ENCODE measurements at places on chromosomes 1 and 21.

DNA sequence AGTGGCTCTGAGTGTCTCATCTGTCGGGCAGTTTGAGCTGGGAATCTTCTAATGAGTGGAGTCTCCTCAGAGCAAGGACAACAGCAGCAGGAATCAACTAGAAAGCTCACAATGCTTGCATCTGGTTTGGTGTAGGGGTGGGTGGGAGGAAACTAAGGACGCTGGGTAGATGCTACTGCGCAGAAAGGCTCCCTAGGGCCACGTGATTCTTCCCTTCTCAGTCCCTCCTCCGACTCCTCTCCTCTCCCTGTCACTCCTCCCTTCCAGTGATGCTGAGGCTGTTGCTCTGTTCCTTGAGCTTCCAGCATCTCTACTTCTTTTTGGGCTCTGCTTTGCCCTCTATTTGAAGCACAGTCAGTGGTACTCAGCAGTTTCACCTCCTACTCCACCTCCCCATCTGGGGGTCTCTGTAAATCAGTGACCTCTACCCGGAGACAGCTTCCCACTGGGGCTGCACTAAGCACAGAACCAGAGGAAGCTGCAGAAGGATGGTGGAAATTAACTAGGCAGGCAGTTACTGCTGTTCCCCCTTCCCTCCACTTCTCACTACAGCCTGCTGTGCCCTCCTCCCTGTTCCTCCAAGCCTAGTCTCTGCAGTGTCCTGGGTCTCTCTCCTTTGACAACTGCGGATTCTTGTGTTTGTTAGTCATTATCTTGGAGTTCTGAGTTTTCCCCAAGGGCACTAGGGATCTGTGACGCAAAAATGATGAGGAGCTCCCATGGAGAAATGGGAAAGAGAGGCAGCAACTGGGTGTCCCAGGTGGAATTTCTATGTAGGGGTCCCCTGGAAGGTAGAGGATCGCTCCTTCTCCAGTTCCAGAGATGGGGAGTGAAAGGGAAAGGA lies 5.8 kb downstream of the LINGO4 start:
- DNase-seq: no peak

DNA sequence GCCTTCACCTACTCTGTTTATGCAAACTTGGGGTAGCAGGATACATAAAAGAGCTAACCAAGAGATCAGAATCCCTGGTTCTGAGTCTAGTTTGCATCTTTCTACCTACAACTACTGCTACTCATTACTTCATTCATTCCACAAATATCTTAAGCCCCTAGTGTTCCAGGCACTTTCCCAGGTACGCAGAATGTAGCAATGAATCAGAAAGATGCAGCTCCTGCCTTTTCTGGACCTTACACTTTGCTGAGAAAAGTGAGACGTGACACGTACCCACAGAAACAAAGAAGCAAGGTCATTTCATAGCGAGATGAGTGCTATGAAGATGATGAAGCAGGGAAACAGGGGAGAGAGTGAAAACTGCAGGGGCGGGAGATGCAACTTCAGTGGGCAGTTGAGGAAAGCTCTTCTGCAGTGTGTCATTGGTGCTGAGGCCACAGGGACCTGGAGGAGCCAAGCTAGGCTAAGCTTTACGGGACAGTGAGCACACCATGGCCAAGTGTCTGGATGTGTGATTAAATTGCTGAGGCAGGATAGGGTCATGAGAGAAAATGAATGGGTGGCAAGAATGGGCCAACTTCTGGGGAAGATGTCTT lies 167.9 kb downstream of the TNFSF18 start:
- no peak for DNase-seq

DNA sequence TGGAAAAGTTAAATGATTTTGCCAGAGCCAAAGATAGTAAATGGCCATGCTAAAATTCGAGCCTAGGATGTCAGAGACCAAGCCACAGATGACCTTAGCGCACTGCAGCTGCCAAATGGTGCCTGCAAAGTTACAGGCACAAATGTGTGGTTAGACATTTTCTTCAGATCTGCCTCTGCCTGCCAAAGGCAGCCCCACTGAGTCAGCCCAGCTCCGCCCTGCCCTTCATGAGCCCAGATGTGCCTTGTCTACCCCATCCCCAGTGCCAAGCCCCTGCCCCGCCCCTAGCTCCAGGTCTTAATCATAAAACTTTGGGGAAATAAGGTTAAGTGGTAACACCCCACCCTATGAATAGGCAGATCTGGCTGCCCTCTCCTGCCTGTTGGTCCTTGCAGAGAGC lies 105.9 kb downstream of the DTL start:
- no peak for DNase-seq

- DNase-seq: no peak
Observed at GRCh38 chr1:21436488-21437340, 3.2 kb upstream of the NBPF3 start.

DNA sequence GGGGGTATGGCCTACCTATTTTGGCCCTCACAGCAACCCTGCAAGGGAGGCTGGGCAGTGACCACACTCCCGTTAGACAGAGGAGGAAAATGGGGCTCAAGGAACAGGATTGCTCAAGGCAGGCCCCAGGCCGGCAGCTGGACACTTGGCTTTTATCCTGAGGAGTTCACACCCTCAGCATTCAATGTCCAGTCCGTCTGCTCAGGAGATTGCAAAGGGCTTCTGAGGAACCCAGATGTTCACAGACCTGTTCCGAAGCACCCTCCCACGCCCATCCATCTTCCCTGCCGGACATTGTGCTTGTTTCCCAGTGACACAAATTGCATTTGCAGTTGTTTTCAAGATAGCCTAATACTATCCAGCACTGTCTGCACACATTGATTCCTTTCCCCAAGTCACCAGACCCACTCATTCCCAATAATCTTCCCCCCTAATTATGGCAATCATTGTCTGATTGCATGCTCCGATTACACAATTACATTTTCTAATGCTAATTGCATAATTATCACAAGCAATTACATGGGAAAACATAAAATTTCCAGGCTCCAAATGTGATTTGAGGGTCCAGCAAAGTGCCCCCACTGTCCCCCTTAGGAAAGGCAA lies 4.3 kb upstream of the UBL4B start:
- no peak for DNase-seq

GRCh38 chr21:38186661-38187270 lies 70.0 kb upstream of the KCNJ15 start:
- no peak for DNase-seq

DNA sequence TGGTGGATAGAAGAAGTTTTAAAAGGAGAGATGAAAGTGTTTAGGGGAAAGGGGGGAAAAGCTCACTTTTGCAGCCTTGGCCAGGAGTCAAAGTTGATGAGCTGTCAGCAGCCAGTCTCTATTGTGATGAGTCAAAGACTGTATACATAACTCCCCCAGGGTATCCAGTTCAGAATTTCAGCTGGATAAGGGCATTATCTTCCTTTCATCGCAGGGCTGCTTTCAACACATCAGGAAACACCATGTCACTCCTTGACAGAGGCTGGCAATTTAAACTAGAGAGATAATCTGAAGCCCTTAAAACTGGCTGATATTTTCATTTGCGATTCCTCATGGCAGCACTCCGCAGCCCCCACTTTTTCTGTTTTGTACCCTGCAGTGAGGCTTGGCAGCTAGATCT lies 328.5 kb downstream of the TBX15 start:
- peak; percentile 41 for DNase-seq

- DNase-seq: no peak
Observed at GRCh38 chr1:183215076-183215720, 29.1 kb downstream of the LAMC2 start.

GRCh38 chr1:12204140-12204539 lies 25.7 kb upstream of the VPS13D start:
- no peak for DNase-seq

DNA sequence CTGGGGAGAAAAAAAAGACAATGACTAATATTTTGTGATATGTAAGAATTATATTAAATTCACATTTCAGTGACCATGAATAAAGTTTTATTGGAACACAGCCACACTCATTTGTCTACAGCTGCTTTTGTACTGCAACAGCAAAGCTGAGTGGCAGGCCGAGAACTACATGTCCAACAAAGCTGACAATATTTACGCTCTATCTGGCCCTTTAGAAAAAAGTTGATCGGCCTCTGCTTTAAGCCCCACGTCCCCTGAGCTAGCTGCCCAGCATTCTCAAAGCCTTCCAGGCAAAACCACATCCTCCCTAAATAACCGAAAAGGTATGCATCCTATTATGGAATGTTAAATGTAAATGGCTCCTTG lies 8.6 kb downstream of the SLC2A1 start:
- DNase-seq: peak; percentile 82

GRCh38 chr1:116988908-116989307 lies 12.7 kb upstream of the CD101 start:
- DNase-seq: no peak

- no peak for DNase-seq
Observed at GRCh38 chr1:247266053-247266452, 10.2 kb downstream of the VN1R5 start.

DNA sequence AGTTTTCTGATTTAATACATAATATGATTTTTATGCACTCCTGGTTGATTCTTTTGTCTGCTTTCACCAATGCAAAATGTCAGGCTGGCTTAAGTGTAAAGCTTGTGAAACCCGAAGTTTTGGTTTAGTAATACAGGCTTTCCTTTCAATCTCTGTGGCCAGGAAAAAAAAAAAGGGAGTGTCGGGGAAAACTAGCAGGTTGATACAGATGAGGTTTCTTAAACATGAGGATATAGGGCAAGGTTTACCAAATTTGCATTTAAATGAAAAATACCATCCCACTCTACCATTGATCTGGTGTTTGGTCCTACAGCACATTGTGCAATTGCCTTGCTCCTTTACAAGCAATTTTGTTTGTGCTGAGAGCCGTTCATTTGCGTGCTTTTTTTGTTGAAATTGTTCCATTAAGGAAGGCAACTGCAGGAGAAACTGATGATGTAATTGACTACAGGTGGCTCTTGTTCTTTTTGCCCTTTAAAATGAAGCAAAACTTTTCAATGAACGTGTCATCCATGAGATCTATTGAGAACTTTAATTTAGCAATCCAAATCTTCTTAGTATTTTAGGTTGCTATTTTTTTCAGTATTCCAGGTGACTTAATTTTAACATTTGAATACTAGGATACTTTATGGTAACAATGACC lies 22.7 kb downstream of the CLIC6 start:
- no peak for DNase-seq

DNA sequence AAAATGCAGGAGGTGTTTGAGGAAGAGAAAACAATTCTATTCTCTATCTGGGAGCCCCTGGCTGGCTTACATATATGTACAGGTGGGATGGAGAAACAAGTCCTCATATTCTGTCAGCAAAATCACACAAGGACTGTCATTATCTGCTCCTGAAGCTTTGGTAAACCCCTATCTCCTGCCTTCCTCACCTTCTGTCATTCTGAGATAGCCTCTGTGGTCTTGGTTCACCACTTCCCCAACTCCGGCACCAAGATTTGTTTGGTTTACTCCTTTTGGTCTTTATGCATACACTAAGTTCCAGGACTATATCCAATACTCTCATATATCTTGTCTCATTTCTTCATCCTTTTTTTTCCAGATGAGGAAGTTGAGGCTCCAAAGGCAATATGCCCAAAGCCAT lies 551.1 kb downstream of the PLPP3 start:
- DNase-seq: no peak

- peak; percentile 75 for DNase-seq
Observed at GRCh38 chr1:23169727-23170335, 1.2 kb upstream of the LUZP1 start.

GRCh38 chr1:9149837-9150581 lies 21.1 kb upstream of the GPR157 start:
- no peak for DNase-seq

DNA sequence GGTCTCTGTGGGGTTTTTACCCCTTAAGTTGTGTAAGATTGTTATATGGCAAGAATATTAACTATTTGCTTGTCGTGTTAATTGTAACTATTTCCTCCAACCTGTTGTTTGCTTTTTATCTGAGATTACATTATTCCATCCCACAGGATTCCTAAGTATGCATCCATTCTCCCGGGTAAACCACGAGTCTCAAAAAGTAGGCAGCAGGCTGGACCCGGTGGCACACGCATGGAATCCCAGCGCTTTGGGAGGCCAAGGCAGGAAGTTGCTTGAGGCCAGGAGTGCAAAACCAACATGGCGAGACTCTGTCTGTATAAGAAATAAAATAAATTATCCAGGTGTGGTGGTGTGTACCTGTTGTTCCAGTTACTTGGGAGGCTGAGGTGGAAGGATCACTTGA lies 12.6 kb upstream of the RSPO1 start:
- DNase-seq: no peak

DNA sequence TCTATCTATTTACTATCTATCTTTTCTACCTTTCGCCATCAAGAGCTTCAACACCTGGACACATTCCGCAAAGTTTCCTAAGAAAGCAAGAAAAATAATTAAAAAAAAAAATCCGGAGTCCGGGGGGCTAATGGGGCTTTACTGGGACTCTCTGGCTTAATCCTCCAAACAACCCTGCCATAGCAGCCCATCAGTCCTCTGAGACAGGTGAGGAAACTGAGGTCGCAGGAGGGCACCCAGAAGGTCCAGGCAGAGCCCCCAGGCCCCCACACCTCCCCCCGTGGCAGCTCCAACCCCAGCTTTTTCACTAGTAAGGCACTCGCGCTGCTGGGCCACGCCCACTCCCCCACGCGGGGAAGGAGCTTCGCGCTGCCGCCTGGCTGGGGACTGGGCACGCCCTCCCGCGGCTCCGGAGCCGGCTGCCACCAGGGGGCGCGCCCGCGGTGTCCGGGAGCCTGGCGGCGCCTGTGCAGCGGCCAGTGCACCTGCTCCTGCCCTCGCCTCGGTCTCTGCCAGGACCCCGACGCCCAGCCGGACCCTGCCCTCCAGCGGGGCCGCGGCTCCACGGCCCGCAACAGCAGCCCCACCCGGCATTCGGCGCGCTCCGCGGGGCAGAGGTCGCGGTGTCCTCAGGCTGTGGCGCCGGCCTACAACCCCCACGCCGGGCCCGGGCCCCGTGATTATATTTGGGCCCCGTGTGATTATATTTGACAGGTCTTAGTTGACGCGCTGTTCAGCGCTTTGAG lies 54.1 kb upstream of the SAMD11 start:
- DNase-seq: peak; percentile 25

DNA sequence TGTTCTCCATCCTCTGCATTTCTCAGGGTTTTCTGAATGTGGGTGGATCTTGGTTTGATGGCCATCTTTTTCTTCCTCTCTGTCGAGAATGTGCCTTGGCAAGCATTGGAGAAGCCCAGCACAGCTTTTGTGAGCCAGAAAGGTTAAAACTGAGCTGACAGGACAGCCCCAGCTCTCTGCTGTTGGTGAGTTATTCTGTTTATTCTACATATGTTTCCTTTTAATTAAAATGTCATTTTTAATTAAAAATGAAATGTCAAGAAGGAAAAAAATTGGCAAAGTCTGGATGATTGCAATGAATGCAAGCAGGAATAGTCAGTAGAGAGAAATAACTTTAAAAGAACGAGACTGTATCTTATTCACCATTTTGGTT lies 325.8 kb downstream of the PTBP2 start:
- DNase-seq: no peak

DNA sequence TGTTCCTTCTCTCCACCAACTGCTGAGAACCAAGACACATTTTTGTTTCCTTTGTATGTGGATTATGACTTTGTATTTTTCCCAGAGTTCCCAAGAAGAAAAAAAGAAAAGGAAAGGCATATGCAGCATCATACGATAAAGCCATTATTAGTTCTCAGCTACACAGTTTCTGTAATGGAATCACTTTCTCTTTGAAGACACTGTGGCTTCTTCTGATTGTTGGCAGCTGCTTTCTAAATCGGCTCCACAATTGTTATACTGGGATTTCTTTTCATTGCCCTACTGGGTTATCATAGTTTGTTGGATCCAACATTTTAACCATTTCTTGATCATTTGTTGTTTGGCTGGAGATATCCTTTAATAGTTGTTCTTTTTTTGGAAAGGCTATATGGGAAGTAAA lies 89.5 kb upstream of the HIVEP3 start:
- DNase-seq: no peak

- no peak for DNase-seq
Observed at GRCh38 chr1:41381692-41382479, 20.7 kb downstream of the FOXO6 start.

- peak; percentile 37 for DNase-seq
Observed at GRCh38 chr1:189429610-189430009, 1048.1 kb downstream of the BRINP3 start.
